ENCODE measurements at places on chromosomes 1 and 21.

- peak; percentile 65 for DNase-seq
Measured at GRCh38 chr21:15631342-15631741, 98.4 kb upstream of the USP25 start.

DNA sequence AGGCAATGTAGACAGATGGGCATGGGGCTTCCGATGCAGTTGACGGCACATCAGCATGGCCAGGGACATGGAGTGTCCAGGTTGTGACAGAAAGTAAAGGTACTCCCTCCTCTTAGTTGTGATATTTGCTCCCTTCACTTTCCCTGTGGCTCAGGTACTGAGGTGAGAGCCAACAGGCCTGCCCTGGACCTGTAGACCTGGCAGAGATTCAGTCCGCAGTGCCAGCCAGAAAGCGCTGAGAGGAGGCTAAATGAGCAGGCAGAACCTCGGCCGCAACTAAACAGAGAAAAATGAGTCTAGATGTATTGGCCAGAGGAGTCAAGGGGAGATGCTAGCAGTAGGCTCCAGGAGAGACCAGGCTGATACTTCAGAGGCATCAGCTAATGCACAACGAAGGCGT is 22.6 kb upstream of the KCNK2 start:
- no peak for DNase-seq

DNA sequence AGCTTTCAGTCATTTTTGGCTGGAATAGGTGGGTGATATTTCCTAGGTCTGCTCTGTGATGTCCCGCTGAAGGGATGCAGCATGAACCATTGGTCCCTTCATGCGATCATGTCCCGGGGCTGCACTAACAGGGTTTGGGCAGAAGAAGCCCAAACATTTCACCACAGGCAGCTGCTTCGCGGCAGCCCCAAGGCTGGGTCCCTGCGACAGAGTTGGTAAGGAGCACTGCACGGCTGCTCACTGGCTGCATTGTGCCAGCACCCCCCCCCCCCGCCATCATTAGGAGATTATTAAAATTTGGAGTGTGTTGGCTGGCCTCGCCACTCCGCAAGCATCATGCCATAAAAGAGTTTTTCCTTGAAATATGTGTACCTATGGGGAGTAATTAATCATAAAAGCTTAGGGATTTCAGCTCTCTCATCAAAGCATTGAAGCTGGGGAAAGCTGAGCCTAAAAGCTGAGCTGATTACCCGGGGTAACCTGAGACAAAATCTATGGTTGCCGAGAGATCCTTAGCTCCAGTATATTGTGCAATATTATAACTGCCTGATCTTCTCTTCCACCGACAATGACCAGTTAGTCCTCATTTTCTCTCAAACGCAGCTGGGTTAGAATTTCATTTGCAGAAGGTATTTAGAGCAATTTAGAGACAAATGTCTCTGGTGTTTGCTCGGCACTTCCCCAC is 62.5 kb downstream of the PEX14 start:
- no peak for DNase-seq

DNA sequence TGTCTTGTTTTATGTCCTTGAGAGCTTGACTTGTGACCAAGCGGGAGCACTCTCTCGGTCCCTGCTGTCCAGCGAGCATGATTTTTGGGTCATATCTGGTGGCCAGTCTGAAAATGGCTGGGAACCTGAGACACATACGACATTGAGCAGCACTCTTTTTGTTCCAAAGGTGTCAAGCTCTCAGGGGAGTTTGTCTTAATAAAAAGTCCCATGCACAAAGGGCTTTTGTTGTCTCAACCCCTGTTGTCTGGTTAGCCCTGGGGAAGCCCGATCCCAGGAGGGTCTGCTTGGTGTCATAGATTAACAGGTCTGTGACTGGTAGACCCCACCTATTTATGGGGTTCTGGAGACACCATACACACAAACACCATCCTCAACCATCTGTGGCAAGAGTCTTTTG is 57.8 kb upstream of the KLHDC7A start:
- no peak for DNase-seq

- no peak for DNase-seq
Measured at GRCh38 chr1:228721407-228721806, 13.9 kb upstream of the RHOU start.

DNA sequence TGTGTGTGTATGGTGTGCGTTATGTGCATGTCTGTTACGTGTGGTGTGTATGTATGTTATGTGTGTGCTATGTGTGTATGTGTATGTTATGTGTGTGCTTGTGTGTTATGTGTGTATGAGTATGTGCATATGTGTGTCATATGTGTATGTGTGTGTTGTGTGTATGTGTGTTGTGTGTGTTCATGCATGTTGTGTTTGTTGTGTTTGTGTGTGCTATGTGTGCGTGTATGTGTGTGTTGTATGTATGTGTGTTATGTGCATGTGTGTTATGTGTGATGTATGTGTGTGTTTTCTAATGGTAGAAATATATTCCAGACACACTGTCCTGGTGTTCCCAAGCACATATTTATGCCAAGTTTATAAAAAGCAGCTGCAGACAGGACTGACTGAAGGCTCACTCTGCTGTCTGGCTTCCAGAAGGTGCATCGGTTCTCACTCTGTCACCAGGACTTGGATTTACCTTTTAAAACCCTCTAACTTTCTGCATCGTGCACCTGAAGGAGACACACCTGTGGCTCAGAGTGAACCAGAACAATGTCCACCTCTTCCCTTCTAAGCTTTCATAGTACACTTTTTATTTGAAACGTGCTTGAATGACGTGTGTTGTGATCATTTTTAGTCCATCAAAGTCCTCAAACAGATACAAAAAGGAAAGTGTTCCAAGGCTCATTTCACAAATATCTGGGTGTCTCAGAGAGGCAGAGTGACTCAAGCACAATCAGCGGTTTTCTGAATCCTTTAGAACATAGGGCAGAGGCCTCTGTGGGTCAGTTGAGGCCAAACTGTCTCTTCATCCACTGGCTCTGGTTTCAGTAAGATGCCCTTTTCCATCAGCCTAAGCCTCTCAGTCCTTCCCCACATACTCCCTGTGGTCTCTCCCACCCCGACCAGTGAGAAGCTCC is 49.9 kb downstream of the TOMM20 start:
- peak; percentile 78 for DNase-seq

DNA sequence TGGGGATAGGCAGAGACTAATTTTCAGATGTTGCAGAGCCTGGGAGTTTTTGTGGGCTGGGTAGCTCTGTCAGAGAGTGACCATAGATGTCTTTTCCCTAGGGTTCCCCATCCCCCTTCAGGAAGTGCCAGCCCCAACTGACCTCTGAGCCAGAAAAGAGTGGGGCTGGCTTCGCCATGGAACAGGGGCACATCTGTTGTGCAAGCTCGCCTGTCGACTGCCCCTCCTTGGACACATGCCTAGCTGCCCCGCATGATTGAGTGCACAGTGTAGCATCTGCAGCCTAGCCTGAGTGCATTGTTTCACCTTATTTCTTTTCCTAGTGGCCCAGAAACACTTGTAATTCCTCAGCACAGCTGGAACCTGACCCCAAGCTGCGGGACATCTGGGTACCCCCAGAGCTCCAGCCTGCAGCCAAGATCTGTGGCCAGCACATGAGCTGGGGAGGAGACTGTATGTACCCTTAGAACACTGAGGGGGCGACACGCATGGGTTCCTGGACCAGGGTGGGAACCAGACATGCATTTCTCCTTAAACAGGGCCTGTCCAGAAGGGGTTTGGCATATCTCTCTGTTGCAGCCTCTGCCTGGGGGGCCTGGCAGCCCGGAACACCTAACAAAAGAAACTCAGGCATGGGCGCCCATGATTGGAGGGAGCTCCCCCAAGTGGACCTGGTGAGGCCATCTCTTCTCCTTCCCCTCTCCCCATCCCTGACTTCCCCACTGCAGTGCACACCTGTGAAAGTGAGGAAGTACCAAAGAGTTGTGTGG is 55.2 kb downstream of the SYT14 start:
- no peak for DNase-seq

DNA sequence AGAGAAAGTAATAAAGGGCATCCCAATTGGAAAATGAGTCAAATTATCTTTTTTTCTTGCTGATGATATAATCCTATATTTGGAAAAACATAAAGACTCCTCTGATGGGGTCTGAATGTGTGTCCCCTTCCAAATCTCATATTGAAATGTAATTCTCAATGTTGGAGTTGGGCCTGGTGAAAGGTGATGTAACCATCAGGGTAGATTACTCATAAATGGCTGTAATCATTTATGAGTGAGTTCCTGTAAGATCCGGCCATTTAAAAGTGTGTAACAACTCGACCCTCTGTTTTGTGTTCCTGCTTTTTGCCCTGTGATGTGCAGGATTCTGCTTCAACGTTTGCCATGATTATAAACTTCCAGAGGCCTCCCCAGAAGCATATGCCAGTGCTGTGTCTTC is 44.3 kb upstream of the MAP1LC3C start:
- no peak for DNase-seq

DNA sequence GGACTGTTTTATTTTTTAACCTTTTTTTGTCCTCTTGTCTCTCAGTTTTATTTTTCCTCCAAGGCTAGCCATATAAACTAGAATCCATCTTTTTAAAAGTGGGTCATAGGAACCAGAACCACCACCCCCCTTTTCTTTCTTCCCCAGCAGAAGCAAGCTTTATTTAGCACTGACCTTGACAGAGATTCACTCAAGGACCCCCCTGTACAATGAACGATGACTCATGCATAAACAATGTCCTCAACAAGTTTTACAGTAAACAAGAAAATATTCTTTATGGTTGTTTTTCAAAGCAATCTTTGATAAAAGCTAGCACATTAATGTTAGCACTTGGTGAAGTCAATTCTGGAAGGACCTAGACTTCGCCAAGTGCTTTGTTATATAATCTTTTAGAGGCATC is 14.1 kb downstream of the PKN2 start:
- peak; percentile 76 for DNase-seq

GRCh38 chr21:37490084-37490483 is 123.5 kb downstream of the DYRK1A start:
- DNase-seq, result no peak

GRCh38 chr1:97849345-97850340 is 71.2 kb downstream of the DPYD start:
- DNase-seq, result peak; percentile 94

DNA sequence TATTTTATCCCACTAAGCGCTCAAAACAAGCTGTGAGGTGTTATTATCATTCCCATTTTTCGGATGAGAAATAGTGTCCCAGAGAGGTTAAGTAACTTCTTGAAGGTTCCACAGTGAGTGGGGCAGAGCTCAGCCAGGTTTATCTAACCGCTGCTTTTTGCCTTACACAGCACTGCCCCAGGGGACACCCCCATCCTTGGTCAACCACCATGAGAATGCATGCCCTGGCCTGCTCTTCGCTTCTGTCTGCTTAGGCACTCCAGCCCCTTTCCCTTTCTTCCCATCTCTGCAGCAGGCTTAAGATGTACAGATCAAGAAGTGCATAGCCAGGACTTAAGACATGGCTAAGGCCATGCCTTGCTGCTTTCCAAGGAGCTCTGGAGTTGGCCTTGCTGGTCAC is 159.0 kb upstream of the CD34 start:
- no peak for DNase-seq

DNA sequence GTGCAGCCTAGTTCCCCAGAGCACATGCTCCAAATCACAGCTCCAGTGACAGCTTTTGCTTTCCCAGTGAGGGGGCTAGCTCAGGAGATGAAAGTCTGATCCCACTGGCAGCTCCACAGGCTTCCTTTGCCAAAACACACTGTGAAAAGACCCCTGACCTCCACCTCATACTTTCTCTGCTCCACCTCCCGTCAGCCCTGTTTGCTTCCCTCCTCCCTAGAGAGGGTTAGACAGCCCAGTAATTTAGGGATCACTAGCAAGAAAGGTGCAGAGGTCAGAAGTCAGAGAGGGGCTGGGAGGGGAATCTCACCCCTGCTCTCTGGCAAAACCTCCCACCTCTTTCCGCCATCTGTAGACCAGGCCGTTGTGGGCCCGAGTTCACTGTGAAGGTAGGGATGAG is 62.8 kb downstream of the PLXNA2 start:
- no peak for DNase-seq

DNA sequence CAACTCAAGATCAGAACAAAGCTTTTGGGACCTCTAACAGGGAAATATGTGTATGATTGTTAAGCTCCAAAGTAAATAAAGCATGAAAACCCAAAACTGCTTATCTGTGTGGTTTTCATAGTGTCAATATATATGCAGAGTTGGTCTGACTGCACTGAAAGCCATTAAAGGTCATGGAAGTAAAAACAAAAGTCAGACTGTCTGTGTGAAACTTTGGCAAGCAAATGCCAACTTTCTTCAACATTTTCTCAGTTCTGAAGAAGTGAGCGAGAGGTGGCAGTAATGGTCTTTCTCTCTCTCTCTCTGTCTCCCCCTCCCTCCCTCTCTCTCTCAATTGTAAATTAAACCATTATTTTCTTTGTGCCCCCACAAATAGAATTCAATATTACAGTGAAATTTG is 100.1 kb upstream of the S1PR1 start:
- peak; percentile 46 for DNase-seq

GRCh38 chr21:41371685-41372030 is 9.8 kb downstream of the MX2 start:
- DNase-seq, result no peak

- peak; percentile 92 for DNase-seq
Measured at GRCh38 chr1:230105754-230106625, 39.0 kb downstream of the GALNT2 start.

DNA sequence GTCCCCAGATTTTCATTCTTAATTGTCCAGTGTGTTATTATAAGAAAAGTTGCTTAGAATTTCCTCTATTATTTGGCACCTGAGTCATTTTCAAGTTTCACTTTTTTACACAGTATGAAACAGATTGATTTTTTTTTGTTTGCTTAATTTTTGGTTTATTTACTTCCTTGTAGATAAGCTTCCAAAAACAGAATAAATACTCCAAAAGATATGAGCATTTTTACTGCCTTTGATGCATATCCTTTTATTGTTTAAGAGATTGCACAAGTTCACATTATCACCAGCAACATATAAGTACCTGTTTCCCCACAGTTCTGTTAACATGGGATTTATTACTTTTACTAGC is 36.3 kb upstream of the AHCYL1 start:
- DNase-seq, result no peak

DNA sequence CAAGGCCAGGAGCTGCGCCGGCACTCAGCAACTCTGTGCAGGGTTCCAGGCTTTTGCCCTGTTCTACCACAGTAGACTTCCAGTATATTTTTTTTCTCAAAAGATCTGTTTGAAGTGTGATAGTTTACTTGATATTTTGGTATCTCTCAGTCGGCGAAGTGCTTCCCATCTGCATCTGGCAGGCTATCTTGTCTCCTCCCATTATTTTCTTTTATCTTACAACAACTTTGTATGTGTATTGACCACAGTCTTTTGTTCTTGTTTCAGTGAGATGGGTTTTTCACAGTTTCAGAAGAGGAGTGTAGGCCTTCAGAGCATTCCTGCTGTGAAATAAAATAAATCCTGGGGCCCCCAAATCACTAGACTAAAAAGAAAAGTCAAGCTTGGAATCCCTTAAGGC is 292.9 kb downstream of the PTGER3 start:
- no peak for DNase-seq

GRCh38 chr1:233695901-233696300 is 82.0 kb downstream of the KCNK1 start:
- DNase-seq, result no peak

DNA sequence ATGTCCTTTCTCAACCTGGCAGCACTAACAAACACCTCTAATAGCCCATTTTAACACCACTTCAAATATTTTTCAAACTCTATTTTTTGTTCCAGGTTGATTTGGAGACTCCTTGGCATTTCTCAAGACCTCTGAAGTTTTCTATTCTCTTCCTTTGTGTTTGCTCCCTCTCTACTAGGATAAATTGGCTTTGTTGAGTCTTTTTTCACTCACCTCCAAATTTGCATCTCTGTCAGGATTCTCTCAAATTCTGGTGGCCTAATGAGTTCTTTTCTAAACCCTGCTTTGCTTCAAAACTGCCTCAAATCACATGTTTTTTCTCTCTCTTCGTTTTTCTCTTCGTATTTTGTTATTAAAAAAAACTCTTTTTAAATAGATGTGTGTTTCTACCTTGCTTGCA is 582.2 kb upstream of the ADGRL4 start:
- DNase-seq, result no peak

GRCh38 chr1:212953321-212953720 is 3.0 kb downstream of the VASH2 start:
- no peak for DNase-seq

All from ELR (cell line).